B cell (primary cell): ENCODE measurements at places on chromosomes 5 and 9. TPM values are rescaled to one million over a fixed set of nuclear protein-coding genes. Genes with fewer than 3 reads are reported as not detected.

PTGR1 gene
- not detected in 2 replicates for polyA plus RNA-seq

CAMSAP1 gene
- polyA plus RNA-seq = 5.6 and 6.6 TPM in 2 replicates

PNPLA7 gene
- 29.9 and 30.8 TPM in 2 replicates for polyA plus RNA-seq

PDZD2 gene
- polyA plus RNA-seq = not detected in 2 replicates

SPATA31C1 gene
- not detected in 2 replicates for polyA plus RNA-seq

GFPT2 gene
- 0.03 TPM in 1 of 2 replicates, not detected in the other for polyA plus RNA-seq
